Dermis blood vessel endothelial cell (primary cell): ENCODE measurements at places on chromosomes 4 and X.

DNA sequence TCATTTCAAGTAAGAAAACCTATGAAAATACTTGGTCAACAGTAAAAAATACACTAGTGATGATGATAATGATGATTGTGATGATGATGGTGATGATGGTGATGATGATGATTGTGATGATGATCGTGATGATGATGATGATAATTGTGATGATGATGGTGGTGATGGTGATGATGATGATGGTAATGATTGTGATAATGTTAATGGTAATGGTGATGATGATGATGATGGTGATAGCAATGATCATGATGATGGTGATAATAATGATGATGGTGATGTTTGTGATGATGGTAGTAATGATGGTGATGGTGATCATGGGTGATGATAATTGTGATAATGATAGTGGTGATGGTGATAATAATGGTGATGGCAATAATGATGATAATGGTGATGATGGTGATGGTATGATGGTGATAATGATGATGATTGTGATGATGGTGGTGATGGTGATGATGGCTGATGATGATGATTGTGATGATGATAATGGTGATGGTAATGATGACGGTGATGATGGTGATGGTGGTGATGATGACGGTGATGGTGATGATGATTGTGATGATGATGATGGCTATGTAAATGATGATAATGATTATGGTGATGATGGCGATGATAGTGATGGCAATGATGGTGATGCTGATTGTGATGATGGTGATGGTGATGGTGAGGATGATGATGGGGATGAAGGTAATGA lies 62.1 kb downstream of the VCX3A start:
- DNase-seq = no peak

DNA sequence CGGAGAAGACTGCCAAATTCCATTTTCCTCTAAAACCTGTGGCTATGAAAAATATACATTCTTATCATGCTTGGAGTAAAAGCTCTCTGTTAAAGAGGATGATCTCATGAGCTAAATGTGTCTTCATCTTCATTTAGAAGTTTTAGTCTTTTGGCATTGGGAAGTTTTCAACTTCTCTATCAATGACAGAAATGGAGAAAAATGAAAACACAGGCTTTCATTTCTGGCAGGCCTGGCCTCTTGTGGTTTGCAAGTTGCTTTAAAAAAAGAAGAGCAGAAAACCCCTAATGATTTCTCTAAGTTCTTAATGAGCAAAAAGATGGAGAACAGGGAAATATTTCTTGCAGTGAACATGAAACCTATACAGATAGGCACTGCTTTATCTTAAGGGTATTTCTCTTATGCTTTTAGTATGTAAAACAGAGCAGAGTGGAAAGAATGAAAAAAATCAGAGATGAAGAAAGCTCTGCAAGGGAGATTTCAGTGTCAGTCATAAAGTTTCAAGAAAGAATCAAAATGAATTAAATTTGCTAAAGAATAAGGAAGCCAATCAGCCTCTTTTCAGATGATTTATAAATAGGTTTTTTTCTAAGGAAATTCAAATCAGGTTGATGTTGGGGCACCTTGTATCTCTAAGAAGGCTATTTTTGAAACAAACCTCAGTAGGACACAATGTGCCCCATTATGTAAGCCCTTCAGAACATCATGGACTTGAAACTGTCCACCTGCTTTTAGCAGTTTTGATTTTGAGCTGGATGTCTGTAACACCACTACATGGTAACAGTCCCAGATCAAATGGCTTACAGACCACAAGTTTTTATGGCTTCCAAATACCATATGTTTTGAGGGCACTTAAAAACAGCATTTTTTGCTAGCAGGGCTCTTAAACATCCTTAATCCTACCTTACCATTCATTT lies 225.0 kb downstream of the GRIA3 start:
- DNase-seq = no peak

DNA sequence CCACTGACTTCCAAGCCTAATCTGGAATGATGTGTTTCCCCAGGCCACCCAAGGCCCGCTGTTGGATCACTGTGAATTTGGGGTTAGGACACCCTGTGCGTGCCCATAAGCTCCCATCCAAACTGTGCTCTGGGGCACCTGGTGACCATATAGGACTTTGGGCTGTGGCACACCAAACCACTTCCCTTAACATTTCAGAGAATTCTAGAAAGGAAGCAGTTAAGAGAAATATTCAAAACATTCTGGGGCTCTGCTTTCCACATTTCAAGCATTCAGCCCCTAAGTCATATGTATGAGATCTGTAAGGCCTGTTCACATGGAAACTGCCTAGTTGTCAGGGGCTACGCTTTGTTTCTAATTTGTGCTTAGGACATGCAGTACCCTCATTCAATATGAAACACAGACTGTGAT lies 14.4 kb downstream of the VGLL1 start:
- DNase-seq = no peak

- peak; percentile 18 for DNase-seq
These were observed 20.7 kb downstream of the ARHGAP24 start for GRCh38 chr4:85495621-85496020.

DNA sequence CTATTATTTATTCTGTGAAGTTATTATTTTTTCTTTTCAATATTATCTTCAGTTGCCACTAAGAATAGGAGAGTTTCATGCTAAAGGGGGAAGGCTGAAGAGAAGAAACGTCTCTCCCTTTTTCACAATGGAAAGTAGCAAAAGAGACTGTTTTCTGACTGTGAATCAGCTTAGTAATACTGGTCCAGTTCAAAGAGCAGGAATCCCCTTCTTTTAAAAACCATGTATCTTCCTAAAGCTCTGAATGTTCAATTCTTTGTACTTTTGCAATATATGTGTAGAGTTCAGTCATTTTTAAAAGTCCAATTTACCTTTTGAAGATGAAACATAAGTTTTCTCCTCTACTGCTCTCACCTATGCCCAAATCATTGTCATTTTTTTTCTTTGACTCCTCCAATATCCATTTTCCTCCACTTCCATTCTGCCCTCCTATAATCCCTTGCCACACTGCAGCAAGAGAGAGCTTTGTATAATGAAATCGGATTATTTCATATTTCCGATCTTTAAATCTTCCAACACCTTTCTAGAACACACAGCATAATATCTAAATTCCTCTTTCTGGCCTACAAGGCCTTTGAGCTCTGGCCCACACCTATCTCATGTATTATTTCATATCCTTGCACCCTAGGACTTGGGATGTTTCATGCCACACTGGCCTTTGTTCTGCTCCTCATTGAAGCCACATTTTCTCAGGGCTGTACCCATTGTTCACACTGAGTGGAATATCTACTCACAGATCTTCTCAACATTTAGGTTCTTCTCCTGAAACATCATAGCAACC lies 195.3 kb downstream of the CAMK2D start:
- no peak for DNase-seq

DNA sequence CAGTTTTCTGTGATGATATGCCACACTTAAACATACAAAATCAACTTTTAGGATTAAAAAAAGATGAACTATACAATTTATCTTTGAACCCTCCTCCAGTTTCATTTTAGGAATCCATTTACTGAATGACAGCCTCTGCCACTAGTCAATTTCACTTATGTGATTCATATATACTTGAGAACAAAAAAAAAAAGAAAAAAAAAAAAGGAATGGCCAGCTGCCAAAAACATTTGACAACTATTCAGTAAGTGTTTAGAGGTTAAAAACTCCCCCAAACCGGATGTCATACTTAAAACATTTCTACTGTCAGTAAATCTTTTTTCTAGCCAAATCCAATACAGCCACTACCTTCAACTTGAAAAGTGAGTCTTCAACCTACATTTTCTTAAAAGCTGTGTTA lies 266.7 kb upstream of the MAGEB2 start:
- DNase-seq = peak; percentile 34

DNA sequence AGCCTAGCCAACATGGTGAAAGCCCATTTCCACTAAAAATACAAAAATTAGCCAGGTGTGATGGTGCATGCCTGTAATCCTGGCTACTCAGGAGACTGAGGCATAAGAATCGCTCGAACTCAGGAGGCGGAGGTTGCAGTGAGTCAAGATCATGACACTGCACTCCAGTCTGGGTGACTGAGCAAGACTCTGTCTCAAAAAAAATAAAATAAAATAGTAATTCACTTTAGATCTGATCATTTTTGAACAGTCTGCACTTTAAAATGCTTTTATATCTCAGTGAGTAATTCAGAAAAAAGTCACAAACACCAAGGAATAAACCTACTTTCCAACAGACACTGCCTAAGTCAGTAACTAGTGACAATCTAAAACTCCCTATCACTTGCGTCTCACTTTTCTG lies 25.6 kb upstream of the CORIN start:
- DNase-seq = no peak

- no peak for DNase-seq
These were observed 64.9 kb downstream of the FAM53A start for GRCh38 chr4:1619151-1619672.

GRCh38 chr4:66097218-66097617 lies 426.9 kb upstream of the EPHA5 start:
- no peak for DNase-seq

GRCh38 chrX:153190381-153190780 lies 11.3 kb downstream of the MAGEA1 start:
- no peak for DNase-seq

DNA sequence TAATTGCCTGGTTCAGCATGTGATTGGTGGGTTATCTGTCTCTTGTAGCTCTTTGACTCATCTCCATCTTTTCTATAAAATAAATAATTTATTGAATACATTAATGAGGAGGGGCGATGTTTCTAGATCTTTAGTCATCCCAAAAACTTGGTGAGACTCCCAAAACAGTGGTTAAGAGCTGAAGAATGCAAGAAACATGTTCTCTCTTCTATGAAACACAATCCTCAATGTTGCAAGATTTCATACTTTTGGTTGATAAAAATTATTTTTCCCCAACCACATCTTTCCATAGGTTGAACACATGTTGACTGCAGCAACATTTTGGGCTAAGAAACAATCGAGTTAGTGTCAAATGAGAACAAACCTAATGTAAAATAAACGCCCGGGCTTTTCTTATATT lies 1.2 kb upstream of the TMEM47 start:
- no peak for DNase-seq

- DNase-seq = no peak
These were observed 25.7 kb downstream of the TACC3 start for GRCh38 chr4:1746919-1747602.
